ENCODE measurements at places on chromosomes 2 and 18. TPM values are rescaled to one million over a fixed set of nuclear protein-coding genes. Genes with fewer than 3 reads are reported as not detected.

CHRND gene
- not detected for total RNA-seq

C2orf78 gene
- not detected for total RNA-seq

TP53I3 gene
- total RNA-seq: 0.20 TPM

KLHL30 gene
- not detected for total RNA-seq

CBLN2 gene
- total RNA-seq: not detected

DNA sequence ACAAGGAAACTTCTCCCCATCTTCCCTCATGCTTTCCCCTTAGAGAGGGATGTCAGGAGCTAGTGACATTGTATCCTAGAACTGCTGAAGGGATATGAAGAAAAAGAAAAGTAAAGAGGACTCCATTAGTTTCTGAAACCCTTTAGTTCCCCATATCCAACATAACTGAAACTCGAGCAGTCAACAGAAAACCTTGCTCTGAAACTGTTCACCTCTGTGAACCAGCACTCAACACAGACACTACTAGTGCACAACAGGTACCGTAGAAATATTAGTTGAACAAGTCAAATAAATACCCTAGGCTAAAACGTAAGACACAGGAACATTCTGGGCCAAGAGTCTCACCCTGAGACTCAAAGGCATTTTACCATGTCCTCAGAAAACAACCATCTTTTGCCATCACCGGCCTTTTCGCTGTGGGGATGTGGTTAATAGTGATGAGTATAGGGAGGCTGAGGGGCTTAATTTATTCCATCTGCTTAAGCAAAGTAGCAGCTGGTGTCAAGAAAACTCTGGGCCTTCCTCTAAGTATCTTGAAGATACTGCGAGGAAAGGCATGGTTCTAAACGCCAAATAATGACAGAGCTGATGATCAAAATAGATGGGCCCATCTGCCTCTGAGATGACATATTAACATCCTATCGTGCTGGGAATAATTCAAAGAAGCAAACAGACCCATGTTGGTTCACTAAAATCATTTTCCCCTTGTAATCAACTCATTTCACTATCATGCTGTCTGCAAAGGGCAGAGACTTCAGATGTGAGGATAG is 156.8 kb downstream of the STK39 start:
- DNase-seq: no peak

GRCh38 chr18:42001801-42002200 is 46.8 kb downstream of the PIK3C3 start:
- DNase-seq: no peak

DNA sequence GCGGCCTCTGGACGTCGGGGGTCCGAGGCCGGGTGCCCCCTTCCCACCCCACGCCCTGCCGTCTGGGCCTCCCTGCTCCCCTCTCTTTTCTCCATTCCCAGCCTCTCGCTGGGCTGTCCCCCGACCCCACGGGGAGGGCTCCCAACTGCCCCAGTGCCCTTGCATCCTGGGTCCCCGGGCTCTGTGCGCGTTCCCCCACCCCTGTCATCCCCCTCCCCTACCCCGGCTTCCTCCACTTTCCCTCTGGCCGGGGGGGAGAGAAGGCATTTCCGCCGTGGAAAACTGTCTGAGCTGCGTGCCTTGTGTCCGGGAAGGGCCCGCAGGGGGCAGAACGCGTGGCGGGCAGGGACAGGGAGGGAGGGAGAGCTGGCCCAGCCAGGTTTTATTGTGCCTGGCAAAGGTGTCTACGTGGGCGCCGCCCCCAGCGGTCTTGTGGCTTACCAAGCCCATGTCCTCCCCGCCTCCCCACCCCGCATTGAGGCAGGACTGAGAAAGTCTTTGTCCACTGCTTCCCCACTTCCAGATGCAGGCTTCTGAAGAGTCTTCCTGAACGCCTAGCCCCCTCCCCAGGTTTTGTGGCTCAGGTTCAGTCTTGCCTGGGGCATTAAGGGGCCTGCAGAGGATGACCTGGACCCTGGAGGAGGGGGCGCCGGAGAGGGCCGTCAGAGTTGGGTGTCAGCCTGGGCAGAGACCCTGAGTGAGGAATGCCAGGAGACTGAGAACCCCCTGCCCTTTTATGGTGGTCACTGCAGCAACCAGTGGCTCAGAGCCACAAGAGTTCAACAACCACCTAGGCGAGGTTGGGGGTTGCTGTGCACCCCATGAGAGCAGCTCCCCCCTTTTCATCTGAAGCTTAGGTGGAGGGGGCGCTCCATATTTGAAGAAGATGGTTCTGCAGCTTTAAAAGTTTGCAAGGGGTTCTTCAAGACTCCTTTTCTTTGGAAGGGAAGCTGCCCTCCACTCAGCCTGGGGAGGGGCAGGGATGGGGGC is 1.3 kb downstream of the ITM2C start:
- DNase-seq: peak; percentile 59

GRCh38 chr2:110731064-110731463 is 1.3 kb upstream of the ACOXL start:
- DNase-seq: no peak

DNA sequence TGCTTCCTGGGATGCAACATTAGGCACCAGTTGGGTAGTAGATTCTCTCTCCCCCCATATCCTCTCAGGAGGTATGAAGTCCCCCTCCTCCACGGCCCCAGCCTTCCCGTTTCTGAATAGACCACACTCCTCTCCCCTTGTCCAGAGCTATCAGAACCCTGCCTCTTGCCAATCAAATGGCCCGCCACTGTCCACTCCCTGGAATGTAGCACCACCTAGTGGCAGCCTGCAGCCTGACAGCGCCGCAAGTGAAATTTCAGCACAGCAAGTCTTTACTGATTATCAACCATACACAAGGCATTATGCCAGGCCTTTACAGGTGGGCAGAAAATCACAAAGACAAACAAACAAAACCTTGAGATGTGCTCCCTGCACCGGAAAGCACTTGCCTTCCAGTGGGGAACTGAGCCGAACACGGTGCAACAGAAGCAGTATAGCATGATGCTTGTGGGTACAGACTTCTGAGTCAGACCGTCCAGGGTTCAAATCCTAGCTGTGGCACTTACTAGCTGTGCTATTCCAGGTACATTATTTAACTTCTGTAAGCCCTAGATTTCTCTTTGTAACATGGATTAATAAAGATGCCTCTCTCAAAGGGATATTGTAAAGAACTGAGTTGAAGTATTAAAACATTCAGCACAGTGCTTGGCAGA is 174.0 kb downstream of the SMAD2 start:
- peak; percentile 22 for DNase-seq

DNA sequence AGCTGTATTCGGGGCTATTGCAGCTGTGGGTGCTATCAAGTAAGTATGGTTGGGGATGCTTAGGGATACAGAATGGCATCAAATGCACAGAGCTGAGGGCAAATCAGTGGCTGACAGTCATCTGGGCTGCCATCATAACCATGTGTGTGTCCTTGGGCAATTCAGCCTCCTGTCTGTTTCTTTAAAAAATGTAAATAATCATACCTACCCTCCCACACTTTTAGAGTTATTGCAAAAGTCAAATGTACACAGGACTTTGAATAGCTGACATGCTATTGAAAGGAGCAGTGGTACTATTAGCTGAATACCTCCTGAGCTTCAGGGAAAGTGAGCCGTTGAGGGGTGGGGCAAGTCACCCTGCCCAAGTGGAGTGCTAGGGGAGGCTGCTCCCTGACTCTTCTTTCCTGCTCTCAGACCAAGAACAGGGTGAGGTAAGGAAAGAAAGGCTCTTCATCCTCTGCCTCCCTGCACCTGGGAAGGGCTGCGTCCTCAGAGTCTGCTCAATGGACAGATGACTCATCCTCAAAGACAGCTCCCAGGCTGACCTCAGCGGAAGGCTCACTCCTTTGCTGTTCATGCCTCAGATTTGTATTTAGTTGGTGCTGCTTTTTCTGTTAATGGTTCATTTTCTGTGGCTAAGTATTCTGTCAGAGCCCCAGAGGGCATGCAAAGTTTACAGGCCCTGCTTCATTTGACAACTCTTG is 54.9 kb upstream of the BZW1 start:
- no peak for DNase-seq

- DNase-seq: no peak
These were observed 42.6 kb upstream of the RAPGEF4 start for GRCh38 chr2:172693037-172693436.

DNA sequence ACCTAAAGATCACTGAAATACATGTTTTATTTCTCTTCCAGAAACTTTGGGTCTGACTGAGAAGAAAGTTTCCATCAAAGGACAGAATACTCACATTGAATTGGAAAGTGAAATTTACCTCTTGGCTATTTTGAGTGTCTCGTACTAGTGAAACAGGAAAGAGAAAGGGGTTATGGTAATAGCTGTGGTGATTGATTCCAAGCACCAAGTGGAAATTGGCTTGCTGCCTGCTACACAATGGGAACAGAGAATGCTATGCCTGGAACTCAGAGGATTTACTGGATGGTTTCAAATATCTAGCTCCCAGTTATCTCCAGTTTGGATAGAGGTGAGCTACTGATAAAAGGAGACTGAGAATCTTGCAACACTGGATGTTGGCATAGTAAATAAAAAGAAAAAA is 492.8 kb upstream of the FSIP2 start:
- DNase-seq: no peak

DNA sequence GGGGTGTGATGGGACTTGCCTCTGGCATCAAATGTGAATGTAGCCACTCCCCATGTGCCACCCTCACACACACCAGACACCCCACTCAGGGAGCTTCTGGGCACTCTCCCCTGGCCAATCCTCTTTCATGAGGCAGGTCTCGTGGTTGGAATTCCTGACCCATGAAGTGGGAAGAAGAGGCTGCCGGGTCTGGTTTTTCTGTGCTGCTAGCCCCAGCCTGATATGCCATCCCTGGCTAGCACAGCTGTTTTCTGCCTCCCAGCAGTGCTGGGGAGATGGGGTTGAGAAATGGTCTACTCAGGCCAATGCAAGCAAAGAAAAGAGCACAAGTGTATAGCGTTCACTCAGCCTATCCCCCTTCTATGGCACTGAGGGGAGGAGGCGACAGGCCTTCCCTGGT is 1.2 kb upstream of the C2orf72 start:
- no peak for DNase-seq

GRCh38 chr2:226868331-226869162 is 32.7 kb downstream of the RHBDD1 start:
- no peak for DNase-seq

DNA sequence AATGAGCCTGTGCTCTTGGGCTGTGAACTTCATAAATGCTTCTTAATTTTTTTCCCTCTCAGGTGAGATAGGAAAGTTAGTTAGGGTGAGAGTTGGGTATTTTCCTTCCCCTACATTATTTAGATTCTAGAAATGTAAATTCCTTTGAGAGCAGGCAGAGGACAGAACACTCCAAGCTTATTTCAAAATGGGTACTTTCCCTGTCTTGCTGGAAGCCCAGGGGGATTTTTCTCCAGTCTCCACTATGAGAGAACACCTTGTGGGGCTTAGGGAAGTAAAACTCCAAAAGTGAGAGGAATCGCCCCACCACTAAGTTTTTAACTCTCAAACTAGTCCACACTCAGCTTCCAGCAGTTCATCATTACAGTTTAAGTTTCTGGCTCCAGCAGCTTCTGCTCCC is 253.2 kb upstream of the CTAGE1 start:
- no peak for DNase-seq

GRCh38 chr2:159028776-159029175 is 60.3 kb downstream of the TANC1 start:
- no peak for DNase-seq
